Non-pigmented ciliary epithelial cell (primary cell): ENCODE measurements at places on chromosomes 12 and 14.

DNA sequence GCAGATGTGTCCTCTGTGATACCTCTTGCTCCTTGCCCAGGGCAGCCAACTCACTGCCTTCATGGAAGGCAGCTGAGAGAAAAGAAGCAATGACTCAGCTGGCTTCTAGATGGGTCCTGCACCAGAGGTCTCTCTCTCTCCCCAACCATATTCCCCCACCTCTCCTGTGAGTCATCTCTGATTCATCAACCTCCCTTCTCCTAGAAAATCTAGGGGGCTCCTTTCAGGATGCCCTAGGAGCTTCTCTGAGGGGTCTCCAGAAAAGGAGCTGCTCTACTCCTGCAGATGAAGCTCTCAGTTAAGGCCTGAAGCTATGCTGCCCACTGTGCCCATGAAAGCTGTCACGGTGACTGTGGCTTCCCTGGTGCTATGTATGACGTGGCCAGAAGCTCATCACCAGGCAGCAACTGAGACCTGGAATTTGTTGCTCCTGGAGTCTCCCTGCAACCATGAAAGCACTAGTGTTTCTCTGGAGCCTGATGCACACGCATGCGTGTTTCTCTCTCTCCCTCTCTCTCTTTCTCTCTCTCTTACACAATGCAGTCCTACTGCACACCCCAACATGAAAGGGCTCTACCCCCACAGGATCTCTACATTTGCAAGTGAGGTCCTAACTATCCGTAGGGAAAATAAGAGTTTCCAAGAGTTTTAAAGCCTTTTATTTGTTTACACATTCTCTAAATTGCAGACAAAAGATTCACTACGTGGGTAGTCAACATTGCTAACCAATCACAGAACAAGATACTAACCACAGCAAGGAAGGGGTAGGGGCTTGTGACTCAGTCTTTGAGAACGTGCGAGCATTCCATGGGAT is 285.3 kb downstream of the DPF3 start:
- DNase-seq, result peak; percentile 87

- DNase-seq, result no peak
Observed at GRCh38 chr12:53191885-53192530, 11.3 kb upstream of the CSAD start.

GRCh38 chr14:99731547-99732435 is 47.7 kb downstream of the CYP46A1 start:
- DNase-seq, result no peak

DNA sequence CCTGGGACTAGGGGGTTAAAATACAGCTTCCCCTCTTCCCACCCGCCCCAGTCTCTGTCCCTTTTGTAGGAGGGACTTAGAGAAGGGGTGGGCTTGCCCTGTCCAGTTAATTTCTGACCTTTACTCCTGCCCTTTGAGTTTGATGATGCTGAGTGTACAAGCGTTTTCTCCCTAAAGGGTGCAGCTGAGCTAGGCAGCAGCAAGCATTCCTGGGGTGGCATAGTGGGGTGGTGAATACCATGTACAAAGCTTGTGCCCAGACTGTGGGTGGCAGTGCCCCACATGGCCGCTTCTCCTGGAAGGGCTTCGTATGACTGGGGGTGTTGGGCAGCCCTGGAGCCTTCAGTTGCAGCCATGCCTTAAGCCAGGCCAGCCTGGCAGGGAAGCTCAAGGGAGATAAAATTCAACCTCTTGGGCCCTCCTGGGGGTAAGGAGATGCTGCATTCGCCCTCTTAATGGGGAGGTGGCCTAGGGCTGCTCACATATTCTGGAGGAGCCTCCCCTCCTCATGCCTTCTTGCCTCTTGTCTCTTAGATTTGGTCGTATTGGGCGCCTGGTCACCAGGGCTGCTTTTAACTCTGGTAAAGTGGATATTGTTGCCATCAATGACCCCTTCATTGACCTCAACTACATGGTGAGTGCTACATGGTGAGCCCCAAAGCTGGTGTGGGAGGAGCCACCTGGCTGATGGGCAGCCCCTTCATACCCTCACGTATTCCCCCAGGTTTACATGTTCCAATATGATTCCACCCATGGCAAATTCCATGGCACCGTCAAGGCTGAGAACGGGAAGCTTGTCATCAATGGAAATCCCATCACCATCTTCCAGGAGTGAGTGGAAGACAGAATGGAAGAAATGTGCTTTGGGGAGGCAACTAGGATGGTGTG is 1.9 kb downstream of the GAPDH start:
- no peak for DNase-seq

GRCh38 chr12:49941556-49942511 is 8.7 kb upstream of the AQP2 start:
- DNase-seq, result no peak

DNA sequence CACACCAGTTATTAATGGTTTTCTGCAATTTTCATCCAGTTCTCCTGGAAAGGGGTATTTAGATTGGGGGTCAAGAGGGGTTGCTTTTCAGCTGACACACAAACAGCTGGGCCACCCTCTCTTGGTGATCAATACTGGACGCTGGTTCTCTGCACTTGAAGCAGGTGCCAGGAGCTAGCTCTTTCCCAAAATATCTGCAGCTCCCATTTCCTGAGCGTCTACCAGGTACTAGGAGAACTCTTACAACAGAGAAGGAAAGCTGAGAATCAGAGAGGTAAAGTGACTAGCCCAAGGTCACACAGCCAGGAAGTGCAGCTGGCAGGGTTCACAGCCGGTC is 1.2 kb downstream of the TESC start:
- DNase-seq, result no peak
